EH (cell line): ENCODE measurements at places on chromosomes 4 and X.
A peak's percentile ranks its signal among the peaks of the same experiment; 100 is the strongest.

DNA sequence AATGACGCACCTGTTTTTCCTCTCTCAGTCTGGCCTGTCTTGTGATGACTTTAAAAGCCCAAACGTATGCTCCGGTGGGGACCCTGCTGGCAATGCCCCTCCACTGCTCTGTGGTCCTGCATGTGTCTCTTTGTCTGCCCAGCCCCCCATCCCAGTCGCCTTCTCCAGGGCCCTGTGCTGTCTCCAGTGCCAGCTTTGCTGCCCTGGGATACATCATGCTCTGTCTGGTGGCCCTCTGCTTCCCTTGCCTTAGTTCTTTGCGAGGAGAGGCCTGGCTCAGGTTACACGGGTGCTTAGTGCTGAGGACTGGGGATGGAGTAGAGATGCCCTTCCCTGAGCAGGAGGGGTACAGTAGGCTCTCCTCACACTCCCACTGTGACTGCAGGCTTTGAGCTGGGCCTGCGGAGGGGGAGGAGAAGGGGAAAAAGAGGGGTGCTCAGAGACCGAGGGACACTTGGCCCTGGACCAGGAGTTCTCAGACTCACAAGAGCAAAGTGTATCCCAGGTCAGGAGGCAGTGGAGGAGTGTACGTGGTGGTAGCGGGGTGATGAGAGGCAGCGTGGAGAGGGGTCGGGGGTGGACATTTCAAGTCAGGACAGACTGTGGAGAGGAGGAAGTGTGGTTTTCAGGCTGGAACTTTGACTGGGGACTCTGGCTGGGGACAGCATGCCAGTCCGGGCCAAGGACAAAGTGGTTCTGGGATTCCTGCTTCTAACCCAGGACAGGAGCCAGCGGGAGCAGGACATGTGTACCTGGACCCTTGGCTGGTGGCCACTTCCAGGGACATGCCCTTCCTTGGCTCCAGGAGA is 2.8 kb downstream of the APLN start:
- no peak for DNase-seq

- DNase-seq = no peak
Measured at GRCh38 chrX:19869193-19869592, 18.2 kb downstream of the SH3KBP1 start.

- DNase-seq = no peak
Measured at GRCh38 chr4:2797545-2798305, 4.8 kb downstream of the SH3BP2 start.

- no peak for DNase-seq
Measured at GRCh38 chr4:86421461-86421860, 61.6 kb upstream of the MAPK10 start.

DNA sequence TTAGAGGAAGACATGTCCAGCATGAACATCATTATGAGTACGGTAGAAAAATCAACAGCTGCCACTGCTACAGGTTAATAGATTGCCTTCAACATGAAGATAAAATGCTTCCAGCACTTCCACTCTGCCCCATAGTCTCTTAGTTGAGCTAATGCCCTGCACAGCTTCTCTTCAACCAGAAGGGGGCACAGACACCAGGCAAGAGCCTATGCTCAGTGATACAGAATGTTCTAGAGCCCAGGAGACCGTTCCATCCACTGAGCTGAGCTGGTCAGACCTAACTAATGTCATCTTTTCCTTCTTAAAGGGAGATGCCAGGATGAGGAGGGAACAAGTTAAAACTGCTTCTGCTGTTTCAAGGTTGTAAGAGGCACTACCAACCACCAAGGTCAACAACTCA is 42.2 kb downstream of the SMIM10L2A start:
- DNase-seq = peak; percentile 21

- DNase-seq = no peak
Measured at GRCh38 chrX:149568701-149569296, 18.5 kb downstream of the MAGEA9B start.

- DNase-seq = no peak
Measured at GRCh38 chr4:79685542-79685941, 277.5 kb upstream of the GK2 start.

DNA sequence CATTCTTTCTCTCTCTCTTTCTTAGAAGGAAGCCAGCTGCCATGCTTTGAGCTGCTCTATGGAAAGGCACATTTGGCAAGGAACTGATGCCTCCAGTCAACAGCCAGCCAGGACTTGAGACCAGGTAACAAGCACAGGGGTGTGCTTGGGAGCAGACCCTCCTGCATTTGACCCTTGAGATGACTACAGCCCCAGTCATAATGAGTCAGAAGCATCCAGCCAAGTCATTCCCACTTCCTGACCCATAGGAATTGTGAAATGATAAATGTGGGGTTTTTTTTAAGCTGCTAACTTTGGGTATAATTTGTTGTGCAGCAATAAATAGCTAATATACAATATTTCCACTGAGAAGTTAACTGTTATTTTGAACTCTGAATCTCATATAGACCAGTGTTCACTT is 446.9 kb downstream of the GRXCR1 start:
- no peak for DNase-seq

GRCh38 chrX:129717892-129718291 is 20.9 kb upstream of the XPNPEP2 start:
- DNase-seq = peak; percentile 52

GRCh38 chr4:105474099-105474518 is 247 bp upstream of the PPA2 start:
- no peak for DNase-seq

DNA sequence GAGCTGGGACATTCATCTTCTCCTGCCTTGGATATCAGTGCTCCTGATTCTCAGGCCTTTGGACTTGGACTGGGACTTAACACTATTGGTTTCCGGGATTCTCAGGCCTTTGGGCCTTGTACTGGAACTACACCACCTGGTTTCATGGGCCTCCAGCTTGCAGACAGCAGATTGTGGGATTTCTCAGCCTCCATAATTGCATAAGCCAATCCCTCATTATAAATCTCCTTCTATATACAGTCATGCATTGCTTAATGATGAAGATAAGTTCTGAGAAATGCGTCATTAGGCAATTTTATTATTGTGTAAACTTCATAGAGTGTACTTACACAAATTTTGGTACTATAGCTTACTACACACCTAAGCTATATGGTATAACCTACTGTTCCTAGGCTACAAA is 8.9 kb upstream of the CCNG2 start:
- no peak for DNase-seq

GRCh38 chr4:168852933-168853713 is 156.9 kb downstream of the CBR4 start:
- DNase-seq = no peak

DNA sequence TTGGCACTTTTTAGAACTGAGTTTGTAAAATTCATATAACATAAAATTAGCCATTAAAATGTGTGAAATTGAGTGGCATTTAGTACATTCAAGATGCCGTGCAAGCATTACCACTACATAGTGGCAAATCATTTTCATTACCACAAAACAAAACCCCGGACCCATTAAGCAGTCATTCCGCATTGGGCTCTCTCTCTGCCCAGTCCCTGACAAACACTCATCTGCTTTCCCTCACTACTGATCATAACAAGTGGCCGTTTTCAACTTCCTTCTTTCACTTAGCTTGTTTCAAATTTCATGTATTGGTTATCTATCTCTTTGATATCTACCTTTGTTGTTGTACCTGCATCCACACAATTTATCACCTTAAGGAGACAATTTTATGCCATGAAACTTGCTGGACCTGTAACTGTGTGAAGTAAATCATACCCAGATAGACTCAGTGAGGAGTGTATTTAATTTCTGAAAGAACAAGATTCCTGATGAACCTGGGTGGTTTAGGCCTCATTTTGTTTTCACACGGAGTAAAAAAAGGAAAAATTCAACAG is 202.1 kb downstream of the OR13H1 start:
- DNase-seq = no peak

DNA sequence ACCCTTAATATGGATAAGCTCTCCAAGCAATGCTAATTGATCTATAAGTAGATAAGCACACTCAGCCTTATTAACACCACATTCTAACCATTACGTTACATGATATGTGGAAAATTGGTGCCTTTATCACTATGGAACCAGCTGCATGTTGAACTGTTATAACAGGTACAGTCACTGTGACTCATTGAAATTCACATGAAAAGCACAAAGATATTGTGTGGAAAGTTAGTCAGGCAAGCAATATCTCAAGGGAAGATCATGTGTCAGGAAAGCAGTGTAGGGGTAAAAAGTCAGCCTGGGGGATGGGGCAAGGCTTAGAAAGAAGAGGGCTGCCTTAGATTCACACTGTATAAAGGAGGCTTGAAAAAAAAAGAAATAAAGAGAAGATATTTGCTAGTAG is 313.7 kb upstream of the SMIM31 start:
- DNase-seq = no peak

- DNase-seq = no peak
Measured at GRCh38 chr4:184805462-184806228, 20.1 kb downstream of the ACSL1 start.

- DNase-seq = no peak
Measured at GRCh38 chr4:82352118-82352824, 21.5 kb downstream of the HNRNPD start.

DNA sequence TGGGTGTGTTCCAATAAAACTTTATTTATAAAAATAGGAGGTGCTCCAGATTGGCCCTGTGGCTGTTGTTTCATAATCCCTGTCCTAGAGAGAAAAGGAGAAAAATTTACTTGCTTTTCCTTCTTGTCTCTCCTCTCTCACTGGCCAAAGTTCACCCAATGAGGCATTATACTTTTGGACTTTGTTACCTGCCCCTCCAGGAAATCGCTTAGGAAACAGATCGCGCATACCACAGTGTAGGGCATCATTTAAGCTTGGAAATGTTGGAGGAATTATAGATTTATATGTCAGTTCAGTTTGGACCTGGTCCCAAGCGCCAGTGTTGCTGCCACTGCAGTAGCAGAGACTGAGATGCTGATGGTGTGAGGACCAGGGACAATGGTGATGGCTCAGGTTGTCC is 337.6 kb upstream of the NR3C2 start:
- no peak for DNase-seq

DNA sequence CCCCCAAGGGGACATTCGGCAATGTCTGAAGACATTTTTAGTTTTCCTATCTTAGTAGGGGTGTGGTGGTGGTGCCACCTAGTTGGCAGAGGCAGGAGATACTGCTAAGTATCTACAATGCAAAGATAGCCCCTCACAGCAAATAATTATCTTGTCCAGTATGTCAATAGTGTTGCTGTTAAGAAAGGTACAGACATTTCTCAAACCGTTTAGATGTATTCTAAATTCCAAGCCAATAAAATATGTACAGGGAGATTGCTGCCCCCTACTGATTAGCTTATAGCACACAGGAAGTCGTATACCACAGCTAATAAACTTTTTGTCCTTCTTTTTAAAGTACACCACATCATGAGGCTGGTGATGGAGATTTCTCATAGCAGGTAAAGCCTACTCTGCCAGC is 260.5 kb downstream of the TMA16 start:
- no peak for DNase-seq

GRCh38 chrX:154515090-154515965 is 704 bp downstream of the FAM3A start:
- DNase-seq = no peak

DNA sequence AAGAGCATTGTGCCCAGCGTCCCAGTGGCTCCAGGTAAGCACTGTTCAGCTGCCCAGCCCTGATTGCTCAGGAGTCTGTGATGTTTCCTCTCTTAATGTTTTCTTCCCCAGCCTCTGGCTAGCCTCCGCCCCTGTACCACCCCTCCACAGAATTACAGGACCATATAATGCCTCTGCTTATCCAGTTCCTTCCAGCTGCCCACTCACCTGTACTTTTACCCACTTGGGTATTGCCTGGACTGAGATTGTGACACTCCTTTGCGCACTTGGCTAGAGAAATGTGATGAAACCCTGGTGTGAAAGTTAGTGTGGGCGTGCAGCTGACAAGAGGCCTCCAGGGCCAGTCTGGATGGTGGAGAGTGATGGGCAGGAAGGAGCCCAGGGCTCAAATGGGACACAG is at the start of gene AWAT2:
Gene AWAT2, minus strand, starts transcription at position 14 of the 400 bp plus-strand sequence. Its CDS starts 6 bp downstream, at position 8.
- DNase-seq = no peak

DNA sequence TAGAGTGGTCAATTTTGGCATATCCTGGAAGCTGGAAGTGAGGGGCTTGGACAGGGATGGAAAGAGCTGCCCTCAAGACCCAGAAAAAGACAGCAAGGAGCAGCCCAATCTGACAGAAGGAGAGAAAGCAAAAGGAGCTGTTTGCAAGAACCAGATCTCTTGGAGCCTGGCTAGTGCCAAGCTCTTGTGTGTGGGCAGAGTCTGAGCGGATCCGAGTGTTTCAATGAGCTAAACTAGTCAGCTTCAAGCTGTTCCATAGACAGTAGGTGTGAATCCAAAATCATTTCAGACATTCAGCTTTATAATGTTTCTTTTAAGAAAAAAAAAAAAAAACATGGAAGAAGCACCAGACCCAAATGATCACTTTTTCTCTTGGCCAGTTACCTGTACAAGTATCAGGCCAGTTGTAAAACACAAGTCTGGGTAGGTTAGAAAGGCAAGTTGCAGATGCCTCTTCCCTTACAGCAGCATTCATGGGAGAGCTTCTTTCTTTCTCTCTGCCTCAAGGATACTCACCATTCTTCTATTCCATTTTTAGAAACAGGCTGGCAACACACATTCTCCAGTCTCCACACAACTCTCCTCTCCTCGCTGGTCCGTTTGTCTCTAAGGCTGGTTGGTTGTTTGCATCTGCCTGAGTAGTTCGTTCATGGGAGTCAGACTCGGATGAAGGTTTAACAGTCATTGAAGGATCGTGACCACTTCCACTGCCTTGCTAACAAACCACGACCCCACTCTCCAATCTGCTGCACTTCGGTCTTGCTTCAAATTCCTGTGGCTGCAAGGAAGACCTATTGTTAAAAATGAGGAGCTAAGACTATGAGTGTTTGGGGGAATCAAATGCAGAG is 105.2 kb upstream of the GATB start:
- no peak for DNase-seq

GRCh38 chr4:96189761-96190160 is 349.9 kb downstream of the PDHA2 start:
- DNase-seq = no peak

GRCh38 chr4:67743194-67743593 is 11.0 kb downstream of the GNRHR start:
- no peak for DNase-seq

DNA sequence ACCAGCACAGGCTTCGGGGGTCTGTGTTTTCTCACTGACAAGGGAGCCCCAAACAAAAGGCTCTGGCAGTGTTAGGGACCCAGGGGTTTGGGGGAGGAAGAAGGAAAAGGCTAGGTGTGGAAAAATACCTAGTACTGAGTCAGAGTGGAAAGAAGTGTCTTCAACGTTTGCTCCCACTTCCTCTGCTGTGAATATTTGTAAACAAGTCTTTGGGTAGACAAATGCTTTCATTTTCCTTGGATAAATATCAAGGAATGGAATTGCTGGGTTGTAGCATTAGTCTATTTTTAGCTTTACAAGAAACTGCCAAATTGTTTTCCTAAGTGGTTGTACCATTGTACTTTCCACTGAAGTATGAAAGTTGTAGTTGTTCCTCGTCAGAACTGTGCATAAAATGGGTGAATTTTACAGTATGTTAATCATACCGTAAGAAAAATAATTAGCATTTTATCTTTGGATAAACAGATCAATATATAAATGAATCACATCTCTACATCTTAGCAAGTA is 17.4 kb downstream of the COL4A5 start:
- DNase-seq = peak; percentile 23
